ENCODE measurements at places on chromosomes 6 and 20. TPM values are rescaled to one million over a fixed set of nuclear protein-coding genes. Genes with fewer than 3 reads are reported as not detected.

DNAH8 gene
- total RNA-seq, result not detected

RAET1G gene
- 13.7 TPM for total RNA-seq

GRCh38 chr6:130148181-130148580 lies 74.6 kb downstream of the SAMD3 start:
- H3K4me1 ChIP-seq, result no peaks in the 10 kb centered on the region
- no peaks in the 10 kb centered on the region for H3K27me3 ChIP-seq
- DNase-seq, result no peak
- no peak overlapping the region for H3K27ac ChIP-seq

DNA sequence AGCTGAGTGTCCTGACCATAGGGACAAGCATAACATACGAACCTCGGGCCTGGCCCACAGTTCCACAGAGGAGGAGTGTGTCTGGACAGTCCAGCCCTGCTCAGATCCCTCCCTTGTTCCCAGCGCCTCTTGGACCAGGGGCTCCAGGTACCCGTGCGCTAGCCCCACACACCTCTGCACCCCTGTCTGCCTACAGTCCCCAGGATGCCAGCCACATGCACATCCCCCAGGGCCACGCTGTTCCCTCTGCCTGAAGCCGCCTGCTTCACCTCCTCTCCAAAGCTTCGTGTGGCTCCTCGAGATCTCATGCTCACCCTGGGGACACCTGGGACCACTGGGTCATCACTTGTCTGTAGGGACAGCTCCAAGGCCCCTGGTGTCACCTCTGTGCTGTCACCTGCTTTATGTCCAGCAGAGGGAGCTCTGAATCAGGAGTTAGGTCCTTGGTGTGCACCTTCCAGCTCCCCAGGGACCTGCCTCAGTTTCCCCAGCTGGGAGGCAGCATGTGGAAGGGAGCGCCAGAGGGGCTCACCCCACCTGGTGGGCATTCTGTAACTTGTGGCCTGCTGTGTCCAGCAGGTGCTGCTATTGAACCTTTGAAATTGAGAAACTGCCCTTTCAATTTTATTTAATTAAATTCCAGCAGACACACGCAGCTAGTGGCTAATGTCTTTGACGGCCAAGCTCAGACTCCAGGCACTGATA lies 7.3 kb upstream of the YTHDF1 start:
- no peaks in the 10 kb centered on the region for H3K27me3 ChIP-seq
- H3K4me3 ChIP-seq, result no peak overlapping the region
- H3K4me1 ChIP-seq, result peaks cover 5% of the 10 kb centered on the region
- no peaks in the 10 kb centered on the region for H3K36me3 ChIP-seq

RIMS1 gene
- not detected for total RNA-seq

DNA sequence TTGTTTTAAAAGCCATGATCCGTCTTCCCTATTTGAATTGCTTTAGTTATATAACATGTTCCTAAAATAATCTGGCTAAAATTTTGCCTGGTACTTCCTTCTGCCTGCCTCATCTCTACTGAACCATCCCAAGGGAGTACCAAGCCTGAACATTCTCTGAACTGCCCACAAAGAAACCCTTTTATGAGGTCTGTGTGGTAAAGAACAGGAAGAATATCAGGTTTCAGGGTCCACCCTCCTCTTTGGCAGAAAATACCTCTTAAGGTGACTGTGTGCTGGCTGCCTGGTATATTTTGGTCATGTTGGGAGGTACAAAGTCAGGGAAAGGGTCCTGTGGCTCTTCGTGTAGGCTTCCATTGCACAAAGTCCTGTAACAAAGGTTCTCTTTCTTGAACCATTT lies 574.1 kb upstream of the CHD6 start:
- no peaks in the 10 kb centered on the region for H3K4me1 ChIP-seq
- H3K36me3 ChIP-seq, result no peaks in the 10 kb centered on the region
- no peak for DNase-seq
- no peaks in the 10 kb centered on the region for H3K27me3 ChIP-seq

DNA sequence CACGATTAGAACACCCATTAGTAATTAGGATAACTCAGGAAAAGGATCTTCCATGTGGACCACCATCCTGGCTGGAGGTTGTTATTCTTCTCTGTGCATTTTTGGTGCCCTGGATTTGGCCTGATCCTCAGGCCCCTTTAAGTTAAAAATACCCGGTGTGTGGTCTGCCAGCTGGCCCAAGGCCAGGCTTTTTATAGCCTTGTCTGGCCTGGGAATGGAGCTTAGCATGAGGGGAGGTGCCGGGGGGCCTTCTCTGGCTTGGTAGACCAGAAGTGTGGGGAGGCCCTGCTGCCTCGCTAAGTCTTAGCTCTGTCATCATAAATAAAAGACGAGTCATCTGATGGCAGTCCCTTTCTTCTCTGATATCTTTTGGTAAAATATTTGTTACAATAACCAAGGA lies 71.4 kb downstream of the ARID1B start:
- DNase-seq, result peak; percentile 42
- H3K4me1 ChIP-seq, result peaks cover 65% of the 10 kb centered on the region
- H3K4me3 ChIP-seq, result no peak overlapping the region
- H3K27ac ChIP-seq, result no peak overlapping the region

CTSZ gene
- total RNA-seq, result 128 TPM

SRSF12 gene
- not detected for total RNA-seq

DNA sequence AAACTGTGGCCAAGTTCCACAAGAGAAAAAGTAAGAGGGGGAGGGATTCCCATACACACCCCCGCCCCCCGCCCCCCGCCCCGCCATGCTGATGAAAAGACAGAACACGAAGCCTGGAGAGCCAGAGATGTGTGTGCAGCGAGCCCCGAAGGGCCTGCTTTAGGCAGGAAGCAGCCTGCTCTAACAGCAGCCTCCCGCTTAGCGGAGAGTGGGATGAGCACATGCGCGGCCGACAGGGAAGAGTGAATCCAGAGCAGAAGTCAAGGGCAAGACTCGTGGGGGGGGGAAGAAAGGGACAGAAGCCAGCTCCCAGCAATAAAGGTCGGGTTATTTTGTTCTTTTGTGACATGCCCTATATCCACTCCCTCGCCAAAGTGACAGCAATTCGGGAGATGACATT lies 67.2 kb upstream of the PTGIS start:
- H3K4me1 ChIP-seq, result peaks cover 35% of the 10 kb centered on the region
- DNase-seq, result peak; percentile 93
- H3K27me3 ChIP-seq, result no peaks in the 10 kb centered on the region
- H3K27ac ChIP-seq, result peak overlapping the region; percentile 44
- peaks cover 65% of the 10 kb centered on the region for H3K36me3 ChIP-seq
- no peak overlapping the region for H3K4me3 ChIP-seq

DNA sequence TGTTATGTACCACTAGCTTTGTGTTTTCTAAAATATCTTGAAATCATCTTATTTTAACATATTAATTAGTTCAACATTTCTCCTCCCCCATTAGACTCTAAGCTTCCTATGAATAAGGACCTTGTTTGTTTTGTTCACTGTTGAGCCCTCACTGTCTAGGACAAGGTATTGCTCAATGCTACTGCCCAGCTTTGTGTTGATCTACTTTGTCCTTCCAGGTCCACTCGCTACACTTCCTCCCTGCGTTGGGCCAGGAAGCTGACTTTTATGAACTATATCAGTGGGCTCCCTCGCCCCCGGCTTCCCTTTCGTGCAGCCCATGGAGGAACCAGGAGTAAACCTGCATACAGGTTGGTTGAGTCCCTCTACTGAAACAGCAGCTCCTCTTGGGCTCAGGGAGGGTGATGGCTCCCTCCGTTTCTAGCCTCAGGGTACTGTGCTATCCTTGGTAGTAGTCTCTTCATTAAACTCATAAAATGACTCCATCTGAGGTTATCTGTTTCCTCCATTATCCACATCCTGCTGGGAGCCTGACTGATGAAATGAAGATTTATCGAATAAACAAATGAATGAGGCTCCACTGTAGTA lies 272.5 kb downstream of the CLIC5 start:
- no peaks in the 10 kb centered on the region for H3K36me3 ChIP-seq
- no peak overlapping the region for H3K27ac ChIP-seq
- no peak overlapping the region for H3K4me3 ChIP-seq
